Smooth muscle cell of the pulmonary artery (primary cell): ENCODE measurements at places on chromosomes 4 and X. TPM values are rescaled to one million over a fixed set of nuclear protein-coding genes. Genes with fewer than 3 reads are reported as not detected.

The TMSB15B gene
- total RNA-seq = 1.3 and 1.5 TPM in 2 replicates

The DOK7 gene
- total RNA-seq = 0.07 and 0.20 TPM in 2 replicates

The PCDH19 gene
- total RNA-seq = 0.03 and 0.07 TPM in 2 replicates

The RHOXF2 gene
- total RNA-seq = not detected in 2 replicates

The TMEM156 gene
- total RNA-seq = 0.20 TPM in 1 of 2 replicates, not detected in the other

The F9 gene
- not detected in 2 replicates for total RNA-seq

The POU4F2 gene
- total RNA-seq = not detected in 2 replicates

The TEX13C gene
- total RNA-seq = not detected in 2 replicates

The NUDT10 gene
- total RNA-seq = 1.2 TPM in 2 replicates

The SERTM2 gene
- 0.03 TPM in 1 of 2 replicates, not detected in the other for total RNA-seq

The CACNA1F gene
- total RNA-seq = not detected in 2 replicates

The CXCL6 gene
- total RNA-seq = 19.6 and 184 TPM in 2 replicates

The SH3TC1 gene
- total RNA-seq = 5.4 and 24.9 TPM in 2 replicates

The TEX13D gene
- total RNA-seq = not detected in 2 replicates

The CT45A9 gene
- total RNA-seq = not detected in 2 replicates

The USP46 gene
- 16.4 and 24.6 TPM in 2 replicates for total RNA-seq

The TEX11 gene
- not detected in 2 replicates for total RNA-seq

The NPNT gene
- total RNA-seq = 0.46 TPM in 1 of 2 replicates, not detected in the other

The PABPC5 gene
- 0.86 and 3.3 TPM in 2 replicates for total RNA-seq

The XPNPEP2 gene
- 0.10 and 1.2 TPM in 2 replicates for total RNA-seq

The PDGFC gene
- 76.7 and 102 TPM in 2 replicates for total RNA-seq

The FAM133A gene
- 0.07 and 0.20 TPM in 2 replicates for total RNA-seq

The CXCL5 gene
- total RNA-seq = 0.59 and 1.7 TPM in 2 replicates

The ASMT gene
- total RNA-seq = 0.07 TPM in 1 of 2 replicates, not detected in the other

The ALAS2 gene
- total RNA-seq = not detected in 2 replicates

The FAT1 gene
- total RNA-seq = 538 and 677 TPM in 2 replicates

The MGST2 gene
- 5.2 and 12.1 TPM in 2 replicates for total RNA-seq

The TEC gene
- 0.20 and 0.26 TPM in 2 replicates for total RNA-seq

The TSPAN5 gene
- total RNA-seq = 36.9 and 53.8 TPM in 2 replicates

The LRP2BP gene
- 0.65 and 0.76 TPM in 2 replicates for total RNA-seq

The CT45A1 gene
- total RNA-seq = not detected in 2 replicates

The CXCL11 gene
- not detected in 2 replicates for total RNA-seq

The NHSL2 gene
- total RNA-seq = 2.4 and 4.4 TPM in 2 replicates

The CSN1S1 gene
- total RNA-seq = not detected in 2 replicates
